Transverse colon (tissue), 4 donors: ENCODE measurements at places on chromosomes 12 and 14.

DNA sequence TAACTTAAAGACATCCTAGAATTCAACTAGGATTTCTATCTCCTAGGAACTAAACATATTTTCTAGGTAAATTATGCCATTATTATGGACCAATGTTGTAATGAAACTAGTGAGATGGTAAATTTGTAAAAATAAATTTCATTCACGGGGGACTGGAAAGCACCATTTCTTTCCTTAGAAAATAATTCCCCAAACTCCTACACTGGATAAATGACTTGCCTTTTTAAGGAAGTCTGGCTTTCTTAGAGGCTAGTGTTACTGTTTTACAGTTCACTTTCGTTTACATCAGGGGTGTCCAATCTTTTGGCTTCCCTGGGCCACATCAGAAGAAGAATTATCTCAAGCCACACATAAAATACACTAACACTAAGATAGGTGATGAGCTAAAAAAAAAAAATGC is 3.3 kb downstream of the SLC39A9 start:
- DNase-seq, result no peak
- no peaks in the 10 kb centered on the region for H3K27me3 ChIP-seq
- H3K4me1 ChIP-seq, result peaks cover 38% of the 10 kb centered on the region
- no peak overlapping the region for H3K4me3 ChIP-seq

GRCh38 chr12:119176267-119177055 is 2.3 kb upstream of the HSPB8 start:
- H3K27ac ChIP-seq, result peak overlapping the region; percentile 88
- no peaks in the 10 kb centered on the region for H3K4me1 ChIP-seq
- no peaks in the 10 kb centered on the region for H3K36me3 ChIP-seq
- peaks cover 9% of the 10 kb centered on the region for H3K27me3 ChIP-seq

DNA sequence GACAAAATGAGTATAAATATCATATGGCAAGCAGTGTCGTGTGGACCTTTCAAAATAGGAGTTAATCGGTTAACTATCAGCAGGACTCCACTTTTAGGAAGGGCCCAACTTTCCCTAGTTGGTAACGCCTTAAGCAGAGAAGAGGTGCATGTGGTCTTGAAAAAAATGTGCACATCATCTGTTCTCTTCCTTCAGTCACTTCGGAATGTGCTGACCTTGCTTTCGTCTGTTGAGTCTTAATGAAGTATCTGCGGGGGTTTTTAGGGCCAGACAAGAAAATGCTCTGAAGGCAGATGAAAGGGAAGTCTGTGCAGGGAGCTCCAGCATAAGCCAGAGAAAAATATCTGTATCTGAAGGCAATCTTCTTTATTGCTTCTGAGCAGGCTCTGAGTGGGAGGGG is 185.2 kb downstream of the AEBP2 start:
- H3K4me1 ChIP-seq, result no peaks in the 10 kb centered on the region
- no peak overlapping the region for H3K27ac ChIP-seq
- no peak overlapping the region for H3K4me3 ChIP-seq
- H3K27me3 ChIP-seq, result no peaks in the 10 kb centered on the region
- no peaks in the 10 kb centered on the region for H3K36me3 ChIP-seq
- no peak for DNase-seq

- DNase-seq, result no peak
- no peak overlapping the region for H3K4me3 ChIP-seq
- no peak overlapping the region for H3K27ac ChIP-seq
- H3K36me3 ChIP-seq, result peaks cover 24% of the 10 kb centered on the region
These were observed 13.5 kb upstream of the NGB start for GRCh38 chr14:77284466-77284865.

DNA sequence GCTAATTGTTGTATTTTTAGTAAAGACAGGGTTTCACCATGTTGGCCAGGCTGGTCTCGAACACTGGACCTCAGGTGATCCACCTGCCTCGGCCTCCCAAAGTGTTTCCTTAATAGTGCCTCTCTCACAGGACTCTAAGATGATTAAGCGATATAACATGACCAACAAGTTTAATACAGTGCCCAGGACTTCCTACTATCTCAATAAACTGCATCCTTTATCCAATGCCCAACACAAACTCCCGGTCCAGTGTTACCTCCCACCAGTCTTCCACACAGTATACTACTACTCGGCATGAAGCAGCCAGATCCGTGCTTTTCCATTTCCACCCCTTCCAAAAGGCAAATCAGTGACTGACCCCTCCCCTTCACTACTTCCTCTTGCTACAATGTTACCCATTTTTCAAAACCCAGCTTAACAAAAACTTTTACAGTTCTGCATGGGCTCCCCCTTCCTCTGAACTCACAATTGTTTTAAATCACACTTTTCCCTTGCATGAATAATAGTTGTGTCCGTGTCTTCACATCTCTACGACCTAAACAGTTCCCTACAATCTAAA is 900 bp downstream of the NOP2 start:
- peak overlapping the region; percentile 86 for H3K27ac ChIP-seq
- H3K27me3 ChIP-seq, result no peaks in the 10 kb centered on the region
- no peak for DNase-seq
- peaks cover 32% of the 10 kb centered on the region for H3K36me3 ChIP-seq

DNA sequence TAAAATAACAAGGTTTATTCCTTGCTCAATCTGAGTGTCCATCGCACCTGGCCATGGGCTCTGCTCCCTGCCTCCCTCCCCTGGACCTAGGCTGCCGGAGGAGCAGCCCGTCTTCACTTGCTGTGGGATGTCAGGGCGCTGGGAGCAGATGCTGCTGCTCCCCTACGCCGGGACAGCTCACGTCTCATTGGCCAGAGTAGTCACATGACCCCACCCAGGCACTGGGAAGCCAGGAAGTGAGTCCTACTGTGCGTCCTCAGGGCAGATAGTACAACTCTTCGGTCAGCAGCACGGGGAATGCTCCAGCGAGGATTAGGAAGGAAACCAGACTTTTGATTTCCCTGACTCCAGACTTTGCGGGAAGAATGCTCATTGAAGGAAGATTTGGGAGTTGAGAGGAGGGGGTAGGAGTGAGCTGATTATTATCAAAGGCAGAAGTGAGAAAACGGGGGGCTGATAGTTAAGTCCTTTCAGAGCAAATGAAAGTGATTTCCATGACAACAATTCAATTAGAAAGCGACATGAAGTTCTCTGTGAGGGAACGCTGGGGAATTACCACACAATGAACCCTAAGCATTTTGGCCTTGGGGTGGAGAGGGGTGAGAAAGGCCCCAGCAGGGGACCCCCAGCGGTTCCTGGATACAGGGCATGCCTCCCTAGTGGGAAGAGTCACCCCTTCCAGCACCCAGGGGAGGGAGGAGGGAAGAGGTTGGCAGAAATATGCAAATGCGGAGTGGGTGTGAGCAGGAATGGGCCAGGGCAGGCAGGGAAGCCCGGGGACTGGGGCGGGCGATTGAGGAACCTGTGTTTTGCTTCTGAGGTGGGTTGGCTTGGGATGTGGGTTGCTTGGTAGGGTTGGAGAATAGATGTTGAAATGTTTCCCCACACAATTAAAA is 215.5 kb downstream of the AACS start:
- H3K27me3 ChIP-seq, result peaks cover 11% of the 10 kb centered on the region
- no peak overlapping the region for H3K27ac ChIP-seq
- no peak overlapping the region for H3K4me3 ChIP-seq
- no peak for DNase-seq
- no peaks in the 10 kb centered on the region for H3K4me1 ChIP-seq
- no peaks in the 10 kb centered on the region for H3K36me3 ChIP-seq

DNA sequence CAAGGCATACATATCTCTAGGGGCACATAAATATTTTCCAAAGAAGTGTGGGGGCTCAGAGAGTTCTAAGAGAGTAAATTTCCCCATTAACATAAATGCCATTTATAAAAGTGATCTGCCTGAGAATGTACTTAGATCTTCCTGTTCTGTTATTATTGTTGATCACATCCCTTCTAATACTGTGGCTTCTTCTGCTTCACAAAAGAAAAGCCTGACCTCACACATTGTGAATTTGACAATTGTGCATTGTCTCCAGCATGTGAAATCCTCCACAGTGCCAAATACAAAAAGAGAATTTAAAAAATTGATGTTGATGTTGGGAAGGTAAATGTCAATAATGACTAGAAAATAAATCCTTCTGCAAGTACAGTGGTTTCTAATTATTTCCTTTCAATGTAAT is 330.5 kb upstream of the LRIG3 start:
- no peaks in the 10 kb centered on the region for H3K36me3 ChIP-seq
- DNase-seq, result no peak
- H3K4me1 ChIP-seq, result no peaks in the 10 kb centered on the region
- no peaks in the 10 kb centered on the region for H3K27me3 ChIP-seq
- no peak overlapping the region for H3K27ac ChIP-seq

DNA sequence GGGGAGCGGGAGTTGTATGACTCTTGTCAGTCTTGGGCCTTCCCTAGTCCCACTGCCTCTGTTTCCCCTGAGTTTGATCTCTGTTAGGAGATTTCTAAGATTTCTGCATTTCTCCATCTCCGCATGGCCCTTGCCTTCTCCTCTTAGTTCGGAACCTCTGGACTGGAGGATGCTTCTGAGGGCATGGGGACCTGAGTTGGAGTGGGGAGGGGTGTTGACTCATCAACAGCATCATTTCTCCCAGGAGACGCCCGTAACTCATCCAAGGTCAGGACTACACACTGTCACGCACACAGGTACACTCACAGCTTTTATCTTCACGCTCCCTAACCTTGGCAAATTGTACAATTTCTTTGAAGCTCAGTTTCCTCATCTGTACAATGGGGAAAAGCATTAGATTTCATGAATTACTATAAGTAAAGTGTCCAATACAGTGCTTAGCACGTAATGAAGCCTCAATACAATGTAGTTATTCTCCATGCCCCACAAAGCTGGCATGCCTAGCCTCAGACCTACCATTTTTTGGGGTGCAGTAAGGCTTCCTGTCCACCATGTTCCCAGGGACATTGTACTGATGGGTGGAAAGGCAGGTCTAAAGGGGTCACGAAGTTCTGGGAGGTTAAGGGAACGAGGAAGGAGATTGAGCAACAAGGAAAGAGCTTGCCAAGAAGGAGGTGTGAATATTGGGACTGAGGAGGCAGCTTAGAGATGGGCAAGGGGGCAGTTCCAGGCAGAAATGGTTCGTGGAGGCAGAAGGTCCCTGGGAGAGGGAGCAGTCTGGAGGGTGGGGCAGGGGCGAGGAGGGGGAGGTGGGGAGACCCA is 600 bp upstream of the LAG3 start:
- H3K36me3 ChIP-seq, result no peaks in the 10 kb centered on the region
- H3K4me1 ChIP-seq, result peaks cover 81% of the 10 kb centered on the region
- H3K27ac ChIP-seq, result peak overlapping the region; percentile 64
- peak overlapping the region; percentile 35 for H3K4me3 ChIP-seq
- DNase-seq, result no peak

DNA sequence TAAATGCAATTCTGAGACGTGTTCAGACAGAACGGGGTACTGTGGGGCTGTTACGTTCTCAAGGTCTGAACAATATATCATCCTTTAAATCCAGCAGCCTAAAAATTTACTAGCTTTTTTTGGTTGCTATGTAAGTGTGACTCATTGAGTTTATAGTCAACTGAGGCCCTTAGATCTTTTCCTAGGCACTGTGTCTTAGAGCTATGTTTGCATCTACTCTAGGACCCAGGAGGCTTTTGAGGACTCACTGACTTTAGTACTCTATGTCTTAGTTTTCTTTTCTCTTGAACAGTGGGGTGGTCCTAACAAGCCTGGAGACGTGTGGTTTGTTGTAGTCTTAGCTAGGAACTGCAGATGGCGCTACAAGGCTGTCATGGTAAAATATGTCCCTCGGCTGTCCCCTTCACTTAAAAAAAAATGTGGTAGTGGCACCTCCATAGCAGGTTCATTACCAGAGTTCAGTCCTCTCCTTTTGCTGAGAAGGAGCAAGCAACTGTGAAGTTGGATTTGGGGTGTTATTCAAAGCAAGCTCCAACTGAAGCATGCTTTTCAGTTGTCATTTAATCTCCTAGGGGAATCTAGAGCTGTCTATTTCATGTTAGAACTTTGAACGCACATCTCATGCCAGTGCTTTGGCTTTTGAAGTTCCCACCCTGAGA is 8.7 kb upstream of the SPATS2 start:
- H3K36me3 ChIP-seq, result no peaks in the 10 kb centered on the region
- peaks cover 2% of the 10 kb centered on the region for H3K27me3 ChIP-seq
- H3K4me1 ChIP-seq, result peaks cover 17% of the 10 kb centered on the region
- no peak overlapping the region for H3K27ac ChIP-seq
- peak; percentile 56 for DNase-seq

DNA sequence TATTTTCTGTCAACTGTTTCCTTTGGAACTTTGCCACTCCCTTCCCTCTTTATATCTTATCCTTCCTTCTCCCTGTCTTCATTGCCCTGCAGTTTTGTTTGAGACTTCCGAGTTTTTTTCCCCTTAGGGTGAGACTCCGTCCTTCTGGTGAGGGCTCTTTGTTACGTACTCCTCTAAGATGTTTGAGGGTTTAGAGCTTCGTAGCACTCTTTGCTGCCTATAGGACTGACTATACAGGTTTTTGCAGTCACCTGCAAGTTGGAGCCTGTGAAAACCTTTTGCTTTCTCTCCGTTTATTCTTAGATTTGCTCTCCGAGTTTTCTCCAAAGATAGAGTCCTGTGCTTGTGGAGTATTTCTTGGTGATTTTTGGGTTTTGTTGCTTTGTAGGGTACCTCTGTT is 41.7 kb upstream of the MYRFL start:
- no peaks in the 10 kb centered on the region for H3K36me3 ChIP-seq
- no peaks in the 10 kb centered on the region for H3K4me1 ChIP-seq
- H3K27me3 ChIP-seq, result no peaks in the 10 kb centered on the region

- no peak overlapping the region for H3K4me3 ChIP-seq
- no peaks in the 10 kb centered on the region for H3K27me3 ChIP-seq
- H3K36me3 ChIP-seq, result no peaks in the 10 kb centered on the region
- DNase-seq, result no peak
- H3K27ac ChIP-seq, result no peak overlapping the region
- H3K4me1 ChIP-seq, result peaks cover 3% of the 10 kb centered on the region
These were observed 22.9 kb downstream of the SAMD4A start for GRCh38 chr14:54589843-54590242.

- peaks cover 17% of the 10 kb centered on the region for H3K4me1 ChIP-seq
- no peak overlapping the region for H3K27ac ChIP-seq
- H3K36me3 ChIP-seq, result no peaks in the 10 kb centered on the region
- no peak for DNase-seq
- no peak overlapping the region for H3K4me3 ChIP-seq
These were observed 1.8 kb downstream of the PRORP start for GRCh38 chr14:35124127-35124526.

- peaks cover 4% of the 10 kb centered on the region for H3K27me3 ChIP-seq
- DNase-seq, result peak; percentile 62
- no peaks in the 10 kb centered on the region for H3K36me3 ChIP-seq
- H3K4me1 ChIP-seq, result peaks cover 4% of the 10 kb centered on the region
- no peak overlapping the region for H3K27ac ChIP-seq
- H3K4me3 ChIP-seq, result no peak overlapping the region
These were observed 3.0 kb downstream of the SDSL start for GRCh38 chr12:113424915-113425823.

DNA sequence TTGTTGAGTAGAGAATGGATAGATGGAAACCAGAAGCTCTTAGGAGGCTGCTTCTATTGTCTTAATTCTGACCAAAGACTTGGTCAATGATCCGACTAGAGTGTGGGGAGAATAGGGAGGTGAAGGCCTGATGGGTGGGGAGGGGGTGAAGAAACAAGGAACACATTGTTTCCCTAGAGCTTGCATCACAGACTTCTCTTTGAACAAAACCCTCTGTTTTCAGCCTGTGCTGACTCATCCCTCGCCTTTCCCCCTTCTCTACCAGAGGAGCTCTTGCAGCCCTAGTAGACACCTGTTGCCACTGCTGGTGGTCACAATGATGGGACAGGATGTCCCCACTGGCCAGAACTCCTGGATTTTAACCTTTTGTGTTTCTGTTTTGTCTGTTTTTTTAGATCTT is 46.8 kb upstream of the CISTR start:
- no peaks in the 10 kb centered on the region for H3K4me1 ChIP-seq
- peaks cover 93% of the 10 kb centered on the region for H3K27me3 ChIP-seq
- no peak for DNase-seq
- no peaks in the 10 kb centered on the region for H3K36me3 ChIP-seq
- H3K27ac ChIP-seq, result no peak overlapping the region

- no peak overlapping the region for H3K27ac ChIP-seq
- no peak overlapping the region for H3K4me3 ChIP-seq
- no peaks in the 10 kb centered on the region for H3K27me3 ChIP-seq
- no peaks in the 10 kb centered on the region for H3K4me1 ChIP-seq
- H3K36me3 ChIP-seq, result no peaks in the 10 kb centered on the region
These were observed 161.7 kb upstream of the PLEKHA5 start for GRCh38 chr12:18967814-18968213.
